ENCODE measurements at places on chromosomes 12 and 14.

DNA sequence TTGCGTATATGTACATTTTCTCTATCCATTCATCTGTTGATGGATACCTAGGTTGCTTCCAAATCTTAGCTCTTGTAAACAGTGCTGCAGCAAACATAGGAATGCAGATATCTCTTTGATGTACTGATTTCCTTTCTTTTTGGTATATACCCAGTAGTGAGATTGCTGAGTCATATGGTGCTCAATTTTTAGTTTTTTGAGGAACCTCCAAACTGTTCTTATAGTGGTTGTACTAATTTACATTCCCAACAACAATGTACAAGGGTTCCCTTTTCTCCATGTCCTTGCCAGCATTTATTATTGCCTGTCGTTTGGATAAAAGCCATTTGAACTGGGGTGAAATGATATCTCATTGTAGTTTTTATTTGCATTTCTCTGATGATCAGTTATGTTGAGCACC, 44.3 kb downstream of the PELI2 start:
- DNase-seq, result no peak

DNA sequence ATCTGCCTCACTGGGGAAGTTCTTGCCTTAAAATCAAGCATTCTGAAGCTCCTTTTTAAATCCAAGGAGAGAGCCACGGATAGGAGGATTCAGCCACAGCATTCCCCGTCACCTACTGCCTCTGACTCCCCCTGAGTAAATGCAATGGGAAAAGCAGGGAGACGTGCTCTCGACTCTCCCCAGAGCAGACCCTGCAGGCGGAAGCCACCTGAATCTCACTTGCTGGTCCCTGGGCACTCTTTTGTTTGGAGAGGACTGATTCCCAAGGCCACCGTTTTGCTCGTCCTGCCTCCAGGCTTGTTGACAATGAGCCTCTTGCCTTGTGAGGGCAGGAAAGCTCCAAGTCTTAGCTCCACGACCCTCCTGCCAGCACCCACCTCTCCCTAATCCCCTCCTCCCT, 204.5 kb downstream of the SLC15A4 start:
- DNase-seq, result no peak

DNA sequence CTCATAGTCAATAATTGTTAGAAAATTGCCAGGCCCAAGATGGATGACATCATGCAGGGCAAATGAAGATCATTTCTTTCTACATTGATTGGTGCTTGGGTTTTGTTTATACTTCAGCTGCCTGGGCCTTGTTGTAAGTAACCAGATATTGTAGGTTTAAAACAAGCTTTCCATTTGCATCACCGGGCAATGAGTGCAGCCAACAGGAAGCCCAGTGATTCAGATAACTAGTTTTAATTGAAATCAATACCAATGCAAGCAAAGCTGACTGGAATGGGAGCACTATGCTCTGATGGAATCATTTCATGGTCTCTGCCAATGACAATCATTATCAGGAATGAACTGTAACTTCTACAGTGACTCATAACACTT, 279.3 kb downstream of the DUSP6 start:
- no peak for DNase-seq

DNA sequence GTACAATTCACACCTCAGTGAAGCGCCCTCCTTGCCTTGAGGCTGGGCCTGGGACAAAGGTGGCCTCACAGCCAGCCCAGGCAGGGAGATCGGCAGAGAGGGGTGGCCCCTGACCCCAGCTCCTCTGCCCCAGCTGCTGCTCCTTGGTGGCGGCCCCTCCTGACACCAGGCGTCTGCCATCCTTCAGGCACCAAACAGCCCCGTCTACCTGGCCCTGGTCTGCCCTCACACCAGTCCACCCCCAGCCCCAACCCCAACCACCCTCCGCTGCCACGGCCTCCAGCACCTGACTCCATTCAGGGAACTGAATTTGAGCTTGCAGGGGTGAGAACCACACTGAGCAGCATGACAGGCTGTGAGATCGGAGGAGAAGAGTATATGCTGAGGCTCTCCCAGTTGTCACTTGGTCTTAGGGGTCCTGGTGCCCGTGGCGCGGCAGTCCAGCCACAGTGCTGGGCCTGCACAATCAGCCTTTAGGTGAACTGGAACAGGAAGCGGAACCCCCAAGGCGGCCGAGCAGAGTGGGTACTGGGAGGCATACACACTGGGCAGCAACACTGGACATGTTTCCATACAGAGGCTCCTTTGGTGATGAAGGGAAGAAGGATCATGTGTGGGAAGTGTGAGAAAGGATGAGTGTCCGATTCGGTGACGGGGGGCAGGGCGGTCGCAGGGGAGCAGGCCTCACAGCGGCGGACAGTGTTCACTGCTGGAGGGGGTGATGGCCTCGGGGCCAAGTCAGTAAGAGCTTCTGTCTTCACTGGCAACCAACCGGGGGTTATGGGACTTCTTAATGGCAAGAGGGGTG, 18.7 kb downstream of the ZFYVE21 start:
- no peak for DNase-seq

DNA sequence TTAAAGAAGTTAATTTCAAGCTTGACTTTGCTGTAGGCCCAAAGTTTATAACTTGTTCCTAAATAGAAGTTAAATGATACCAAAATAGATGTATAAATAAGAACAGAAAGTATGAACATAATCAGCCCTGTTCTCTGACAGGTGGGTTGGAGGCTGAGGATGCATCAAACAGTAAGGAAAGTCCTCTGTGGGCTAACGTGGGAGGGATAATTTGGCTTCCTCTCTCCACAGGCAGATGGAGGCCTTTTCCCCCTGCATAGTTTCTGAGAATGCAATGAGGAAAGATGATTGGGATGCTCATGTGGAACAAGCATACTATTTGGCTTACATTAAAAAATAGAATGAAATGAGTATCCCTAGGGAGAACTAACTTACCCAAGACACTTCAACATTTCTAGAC, 56.5 kb downstream of the GARIN6 start:
- no peak for DNase-seq

DNA sequence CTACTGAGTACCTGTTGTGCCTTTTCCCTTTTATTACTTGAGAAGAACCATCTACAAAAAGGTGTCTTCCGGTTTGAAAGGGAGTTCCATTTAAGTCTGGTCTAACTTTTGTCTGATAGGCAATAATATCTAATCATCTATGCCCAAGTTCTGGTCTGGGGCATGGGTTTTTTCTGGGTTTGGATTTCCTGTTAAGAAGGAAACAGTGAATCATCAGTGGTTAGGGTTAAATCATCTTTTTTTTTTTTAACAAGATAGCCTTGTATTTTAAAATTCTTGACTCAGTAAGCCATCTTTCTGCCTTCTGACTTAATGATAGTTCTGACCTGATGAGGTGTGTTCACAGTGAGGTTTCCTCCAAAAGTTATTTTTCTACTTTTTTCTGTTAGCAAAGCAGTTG, 29.3 kb upstream of the CPNE8 start:
- no peak for DNase-seq

DNA sequence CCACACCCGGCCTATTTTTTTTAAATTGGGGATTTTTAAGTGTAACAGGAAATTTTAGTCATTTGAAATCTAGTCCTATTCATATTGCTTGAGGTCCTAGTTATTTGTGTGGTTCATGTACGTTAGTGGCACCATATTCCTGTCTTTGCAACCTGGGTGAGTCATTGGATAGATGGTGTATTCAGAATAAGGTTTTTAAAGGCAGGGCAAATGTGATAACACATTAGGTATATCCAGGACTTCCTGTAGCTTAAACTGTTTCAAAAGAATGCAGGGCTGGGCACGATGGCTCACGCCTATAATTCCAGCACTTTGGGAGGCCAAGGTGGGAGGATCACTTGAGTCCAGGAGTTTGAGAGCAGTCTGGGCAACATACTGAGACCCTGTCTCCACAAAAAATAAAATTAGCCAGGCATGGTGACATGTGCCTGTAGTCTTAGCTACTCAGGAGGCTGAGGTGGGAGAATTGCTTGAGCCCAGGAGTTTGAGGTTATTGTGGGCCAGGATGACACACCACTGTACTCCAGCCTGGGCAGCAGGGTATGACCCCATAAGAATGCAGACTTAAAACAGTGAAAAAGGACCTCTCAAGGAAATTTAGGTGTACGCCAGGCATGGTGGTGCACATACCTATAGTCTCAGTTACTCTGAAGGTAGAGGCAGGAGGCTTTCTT, 8.1 kb downstream of the ATP6V0A2 start:
- DNase-seq, result no peak

DNA sequence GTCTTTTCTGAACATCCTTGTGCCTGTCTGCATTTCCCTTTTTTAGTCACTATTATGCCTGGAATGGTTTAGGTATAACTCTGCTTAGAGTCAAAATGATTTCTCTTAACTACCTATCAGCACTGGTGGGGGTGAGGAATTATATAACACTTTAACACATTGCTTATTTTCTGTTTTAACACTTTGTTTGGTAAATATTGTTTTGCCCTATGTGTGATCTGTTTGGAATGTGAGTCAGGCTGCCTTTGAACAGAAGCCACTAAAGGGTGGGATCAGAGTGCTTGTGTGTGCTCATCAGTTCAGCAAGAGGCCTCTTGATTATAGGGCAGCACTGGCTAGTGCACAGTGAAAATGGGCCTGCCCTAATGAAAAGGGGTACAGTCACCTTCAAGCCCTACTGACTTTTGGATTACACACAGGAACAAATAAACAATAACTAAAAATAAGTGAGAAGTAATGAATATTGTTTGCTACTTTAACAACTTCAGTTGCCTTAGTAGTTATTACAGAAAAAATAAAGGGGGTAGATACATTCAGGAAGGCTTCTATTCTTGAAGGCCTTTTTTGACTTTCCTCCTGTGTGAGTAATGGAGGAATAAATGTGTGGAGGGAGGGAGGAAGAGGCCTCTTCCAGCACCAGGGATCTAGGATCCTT, 23.2 kb downstream of the NGDN start:
- no peak for DNase-seq

GRCh38 chr14:34425095-34425851, 36.8 kb downstream of the SPTSSA start:
- no peak for DNase-seq

- DNase-seq, result no peak
Observed at GRCh38 chr14:45089813-45090212, 5.9 kb downstream of the PRPF39 start.

DNA sequence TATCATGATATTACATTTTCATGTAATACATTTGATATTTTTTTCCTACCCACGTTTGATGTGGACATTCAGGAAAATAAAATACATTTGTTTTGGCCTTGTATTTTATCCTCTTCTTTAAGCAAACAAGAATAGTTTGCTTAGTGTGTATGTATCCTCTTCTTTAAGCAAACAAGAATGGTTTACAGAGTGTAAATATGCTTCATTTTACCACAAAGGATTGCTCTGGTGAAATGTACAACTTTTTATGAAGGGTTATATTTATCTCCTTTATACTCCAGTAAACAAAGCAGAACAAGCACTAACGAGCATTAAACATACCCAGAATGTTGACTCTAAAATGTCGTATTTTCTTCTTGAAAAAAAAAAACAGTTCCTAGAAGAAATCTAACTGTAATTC, 244.7 kb downstream of the KCNH5 start:
- no peak for DNase-seq

DNA sequence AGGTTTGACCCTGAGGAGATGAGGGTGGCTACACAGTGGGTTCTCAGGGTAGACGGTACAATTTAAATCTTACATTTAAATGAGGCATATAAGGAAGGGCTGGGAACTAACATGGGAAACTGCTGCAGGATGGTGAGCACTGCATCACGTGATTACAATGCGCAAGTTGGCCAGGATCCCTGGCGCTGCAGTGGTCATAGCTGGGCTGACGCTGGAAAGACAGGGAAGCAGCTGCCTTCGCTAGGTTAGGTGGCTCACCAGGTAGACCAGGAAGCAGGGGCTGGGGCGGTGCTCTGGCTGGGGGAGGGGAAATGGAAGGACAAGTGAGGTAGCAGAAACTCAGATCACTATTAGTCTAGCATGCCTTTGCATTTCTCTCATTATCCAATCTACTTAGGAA, 149.9 kb downstream of the FOXN3 start:
- no peak for DNase-seq

DNA sequence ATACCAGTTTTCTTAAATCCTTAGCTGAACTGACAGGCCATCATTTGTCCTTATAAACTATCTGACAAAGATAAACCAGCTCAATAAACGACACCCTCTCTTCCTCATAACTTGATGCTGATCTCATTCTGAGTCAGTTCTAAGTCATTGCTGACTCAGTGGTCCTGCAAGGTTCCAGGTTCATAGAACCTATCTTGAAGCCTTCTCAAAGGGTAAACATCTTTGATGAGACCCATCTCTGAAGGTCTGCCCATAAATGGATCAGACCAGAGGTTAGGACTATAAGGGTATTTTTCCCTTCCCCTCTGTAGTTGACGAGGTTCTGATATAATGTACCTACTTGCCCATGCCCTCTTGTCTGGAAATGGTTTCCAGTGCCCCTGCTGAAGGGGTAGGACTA, 11.9 kb downstream of the NAA25 start:
- DNase-seq, result no peak

DNA sequence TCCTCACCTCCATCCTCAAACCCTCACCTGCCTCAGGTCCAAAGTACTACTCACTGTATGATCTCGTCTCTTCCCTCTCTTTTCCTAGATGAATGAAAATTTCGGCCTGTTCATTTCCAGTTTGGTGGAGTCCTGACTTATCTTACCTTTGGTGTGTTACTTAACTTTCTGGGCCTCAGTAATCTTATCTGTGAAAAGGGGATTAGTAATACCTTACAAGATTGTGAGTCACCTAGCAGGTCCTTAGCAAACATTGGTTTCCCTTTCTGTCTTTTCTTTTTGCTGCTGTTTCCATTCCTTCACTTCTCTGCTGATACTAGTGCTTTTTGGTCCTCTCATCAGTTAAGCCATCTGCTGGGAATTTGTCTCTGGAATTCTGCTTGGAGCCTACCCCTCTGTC, 52.8 kb downstream of the AKAP6 start:
- DNase-seq, result no peak

DNA sequence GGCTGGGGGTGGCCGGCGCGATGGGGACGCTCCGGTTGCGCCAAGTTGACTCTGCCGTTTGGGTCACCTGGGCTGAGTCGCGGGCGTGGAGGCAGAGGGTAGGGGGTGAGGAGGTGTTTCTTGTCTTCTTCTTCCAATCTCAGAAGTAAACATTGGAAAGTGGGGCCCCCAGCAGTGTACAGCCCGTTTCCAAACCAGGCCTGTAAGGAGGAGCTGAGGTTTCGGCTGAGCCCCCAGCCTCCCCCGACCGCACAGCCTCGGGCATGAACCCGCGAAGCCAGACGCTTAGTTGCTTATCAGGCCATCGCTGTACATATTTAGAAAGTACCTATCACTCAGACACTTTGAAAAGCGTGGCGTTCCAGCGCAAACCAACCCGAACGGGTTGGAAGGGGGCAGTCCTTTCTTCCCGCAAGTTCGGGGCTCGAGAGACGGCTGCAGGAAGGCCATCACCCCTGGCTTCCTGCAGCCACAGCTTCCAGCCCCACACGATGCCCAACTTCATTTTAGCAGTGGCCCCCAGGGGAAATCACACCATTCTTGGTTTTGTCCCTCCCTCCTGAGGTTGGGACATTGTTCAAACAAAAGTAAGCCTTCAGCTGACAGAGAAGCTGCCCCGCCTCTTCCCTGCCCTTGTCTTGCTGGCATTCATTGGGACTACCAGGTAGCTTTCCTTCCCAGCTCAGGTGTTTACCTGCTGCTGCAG, 164.1 kb downstream of the ZFP36L1 start:
- no peak for DNase-seq

- DNase-seq, result no peak
Observed at GRCh38 chr14:92122351-92122677, 545 bp downstream of the CPSF2 start.
